ENCODE measurements at places on chromosomes 3 and 15.

DNA sequence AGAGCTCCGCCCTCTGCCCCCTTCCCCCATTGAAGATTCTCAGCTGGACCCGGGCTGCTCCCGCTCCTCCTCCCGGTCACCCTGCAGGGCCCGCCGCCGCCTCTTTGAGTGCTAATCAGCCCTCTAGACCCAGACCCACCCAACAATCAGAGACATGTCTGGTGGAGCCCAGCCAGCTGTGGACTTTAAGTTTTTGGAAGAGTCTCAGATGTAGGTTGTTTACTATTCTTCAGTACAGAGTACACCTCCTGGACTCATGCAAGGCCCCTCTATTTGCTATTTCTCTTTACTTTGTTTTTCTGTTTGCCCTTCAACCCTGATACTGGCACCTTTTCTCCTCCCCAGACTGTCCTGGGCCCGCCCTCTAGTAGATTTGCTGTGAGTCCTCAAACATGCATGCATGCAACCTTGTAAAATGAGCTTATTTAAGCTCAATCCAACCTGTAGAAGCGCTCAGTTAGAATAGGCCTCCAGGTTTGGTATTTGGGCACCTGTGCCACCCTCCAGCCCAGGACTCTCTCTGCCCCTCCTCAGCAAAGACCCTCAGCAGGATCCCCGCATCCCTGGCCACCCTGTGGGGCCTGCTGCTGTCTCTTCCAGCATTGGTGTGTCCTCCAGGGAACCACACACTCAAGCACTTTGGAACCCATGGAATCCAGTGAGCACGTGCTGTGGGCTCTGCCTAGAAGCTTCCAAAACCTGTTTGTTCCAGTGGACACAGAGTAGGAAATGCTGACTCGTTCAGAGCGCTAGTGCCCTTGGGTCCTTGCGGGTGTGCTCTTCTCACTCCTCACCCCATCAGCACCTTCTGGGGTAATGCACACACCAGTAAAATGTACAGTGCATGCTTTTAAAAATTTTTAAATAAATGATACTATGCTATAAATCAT, 4.6 kb downstream of the PRR23E start:
- DNase-seq = peak; percentile 3

GRCh38 chr3:184523825-184524615, 37.6 kb upstream of the EPHB3 start:
- no peak for DNase-seq

GRCh38 chr3:107641572-107642307, 119.0 kb downstream of the BBX start:
- no peak for DNase-seq

DNA sequence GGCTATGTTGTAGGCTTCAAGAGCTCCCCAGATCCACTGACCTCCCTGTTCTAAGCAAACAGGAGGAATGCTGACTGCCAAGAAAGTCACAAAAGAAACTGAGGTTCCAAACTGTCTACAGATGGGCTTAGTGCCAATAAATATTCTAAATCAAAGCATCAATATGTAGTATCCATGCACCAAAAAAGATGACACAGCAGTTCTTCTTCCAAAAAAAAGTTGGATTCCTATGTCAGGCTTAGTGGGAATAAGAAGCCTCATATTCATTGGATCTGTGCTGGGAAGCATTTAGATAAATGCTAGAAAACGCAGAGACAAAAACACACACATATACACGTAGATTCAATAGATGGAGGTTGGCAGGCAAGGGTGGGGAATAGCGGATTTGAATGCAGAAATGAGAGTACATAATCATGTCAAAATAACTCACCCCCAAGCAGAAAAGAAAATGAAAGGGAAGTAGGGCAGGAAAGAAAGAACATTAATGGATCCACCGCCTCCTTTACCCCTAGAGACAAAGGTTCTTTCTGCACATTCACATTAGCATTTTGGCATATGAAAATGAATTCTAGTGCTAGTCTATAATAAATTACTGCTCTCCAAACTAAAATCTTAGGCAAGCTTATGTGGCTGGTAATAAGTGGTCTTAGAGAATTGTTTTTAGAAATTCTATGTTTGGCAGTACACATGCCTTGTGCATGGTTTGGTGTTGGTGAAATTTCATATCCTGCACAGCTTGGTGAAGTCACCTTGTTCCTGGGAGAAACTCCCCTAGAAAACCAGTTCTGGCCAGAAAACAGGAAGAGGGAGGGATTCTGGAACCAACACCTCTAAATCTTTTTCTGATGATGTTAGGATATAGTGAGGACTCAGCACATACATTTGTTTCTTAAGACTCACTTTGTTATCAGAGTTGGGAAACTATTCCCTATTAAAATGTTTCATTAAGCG, 283.4 kb downstream of the LSAMP start:
- DNase-seq = no peak
